ENCODE measurements at places on chromosomes 6 and 20.

DNA sequence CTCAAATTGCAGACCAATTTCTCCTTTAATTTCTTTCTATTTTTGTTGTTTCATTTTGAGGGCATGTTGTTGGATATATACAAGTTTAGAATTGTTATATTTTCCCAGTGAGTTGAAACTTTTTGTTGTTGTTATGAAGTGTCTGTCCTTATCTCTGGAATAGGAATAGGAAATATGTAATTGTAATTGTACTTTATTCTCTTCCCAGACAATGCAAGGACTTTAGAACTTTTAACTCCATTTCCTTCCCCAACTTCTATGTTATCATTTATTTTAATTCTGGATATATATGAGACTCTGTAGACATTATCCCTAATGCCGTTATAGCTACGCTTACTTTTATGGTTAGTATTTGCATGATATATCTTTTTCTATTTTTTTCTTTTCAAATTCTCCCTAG lies 12.4 kb downstream of the SERPINB1 start:
- no peak for DNase-seq

DNA sequence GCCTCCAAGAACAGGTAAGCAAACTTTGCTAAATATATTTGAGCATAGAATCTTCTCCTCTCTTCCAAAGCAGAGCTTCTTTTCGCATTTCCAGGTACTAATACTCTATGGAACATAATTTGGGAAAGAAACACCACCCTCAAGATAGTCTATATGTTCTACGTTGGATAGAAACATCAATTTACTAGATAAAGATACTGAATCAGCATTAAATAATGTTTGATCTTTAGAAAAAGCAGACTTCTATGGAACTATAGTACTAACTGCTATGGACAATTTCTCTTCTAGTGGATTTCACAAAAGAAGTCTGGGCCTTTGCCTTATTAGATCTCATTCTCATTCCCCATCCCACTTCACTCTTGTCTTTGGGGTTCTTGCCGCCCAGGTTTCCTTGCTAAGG lies 103.0 kb downstream of the CDK19 start:
- no peak for DNase-seq

DNA sequence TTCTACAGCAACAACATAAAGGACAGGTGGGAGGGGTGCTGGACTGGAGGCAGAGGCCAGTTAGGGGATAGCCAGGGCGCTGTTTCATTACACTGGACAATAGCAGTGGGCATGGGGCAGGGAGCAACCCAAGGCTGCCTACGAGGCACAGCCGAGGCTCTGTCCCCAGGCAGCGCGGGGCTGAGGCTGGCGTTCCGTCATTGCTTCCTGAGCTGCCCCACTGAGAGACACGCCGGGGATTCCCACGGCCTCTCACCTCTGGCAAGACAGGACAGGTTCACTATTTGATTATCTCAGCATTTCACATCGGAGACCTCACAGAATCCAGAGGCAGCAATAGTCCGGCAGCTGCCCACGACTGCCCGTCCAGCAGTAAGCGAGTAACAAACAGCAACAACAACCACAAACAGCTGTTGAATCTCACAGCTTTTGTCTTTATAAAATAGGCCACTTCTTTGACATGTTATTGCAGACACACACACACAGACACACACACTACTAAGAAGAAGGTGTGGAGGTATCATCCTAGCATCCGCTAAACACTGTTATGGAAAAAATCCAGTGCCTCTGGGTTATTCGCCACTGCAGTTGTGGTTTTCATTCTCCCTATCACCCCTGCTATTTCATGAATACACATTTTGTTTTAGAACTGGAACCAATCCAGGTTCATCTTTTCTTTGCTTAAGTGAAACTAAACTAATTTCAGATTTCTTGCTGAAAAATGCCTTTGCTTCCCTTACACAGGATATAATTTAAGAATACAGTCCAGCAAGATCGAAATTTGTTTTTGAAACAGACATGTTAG lies 19.5 kb downstream of the KIF25 start:
- DNase-seq, result no peak

GRCh38 chr6:139181236-139181635 lies 46.4 kb downstream of the HECA start:
- DNase-seq, result no peak

DNA sequence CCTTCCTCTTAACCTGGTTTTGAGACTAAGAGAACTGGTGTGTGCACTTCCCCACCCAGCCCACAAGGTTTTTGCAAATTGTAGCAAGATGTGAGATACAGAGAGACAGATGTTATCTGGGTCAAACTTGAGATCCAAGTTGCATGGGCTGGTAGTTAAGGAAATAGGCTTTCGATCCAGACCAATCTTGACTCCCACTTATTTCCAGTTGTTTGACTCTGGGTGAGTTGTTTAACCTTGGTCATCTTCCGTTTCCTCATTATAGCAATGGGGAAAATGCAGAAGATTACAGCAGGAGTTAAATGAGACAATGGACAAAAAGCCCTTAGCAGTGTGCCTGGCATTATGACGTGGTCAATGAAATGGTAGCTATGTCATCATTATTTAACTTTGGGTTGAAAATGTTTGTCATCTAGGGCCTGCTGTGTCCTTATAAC lies 1.7 kb downstream of the SNX21 start:
- no peak for DNase-seq

DNA sequence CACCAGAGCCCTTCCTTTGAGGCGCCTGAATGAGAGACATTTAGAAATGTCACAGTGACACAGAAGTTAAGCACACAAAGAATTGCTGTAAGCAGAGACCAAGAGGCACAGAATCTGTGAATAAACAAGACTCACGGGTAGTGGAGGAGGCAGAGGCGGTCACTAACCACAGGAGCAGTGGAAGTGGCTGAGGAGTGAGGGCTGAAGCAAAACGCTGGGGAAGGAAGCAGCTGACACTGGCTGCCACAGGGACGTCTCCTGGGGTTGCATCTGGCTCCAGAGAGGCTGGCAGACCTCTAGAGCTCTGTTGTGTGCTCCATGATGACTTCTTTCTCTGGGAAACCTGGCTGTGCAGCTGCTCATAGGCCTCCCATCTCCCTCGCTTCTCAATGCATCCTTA lies 65.0 kb upstream of the SLC2A12 start:
- DNase-seq, result no peak

DNA sequence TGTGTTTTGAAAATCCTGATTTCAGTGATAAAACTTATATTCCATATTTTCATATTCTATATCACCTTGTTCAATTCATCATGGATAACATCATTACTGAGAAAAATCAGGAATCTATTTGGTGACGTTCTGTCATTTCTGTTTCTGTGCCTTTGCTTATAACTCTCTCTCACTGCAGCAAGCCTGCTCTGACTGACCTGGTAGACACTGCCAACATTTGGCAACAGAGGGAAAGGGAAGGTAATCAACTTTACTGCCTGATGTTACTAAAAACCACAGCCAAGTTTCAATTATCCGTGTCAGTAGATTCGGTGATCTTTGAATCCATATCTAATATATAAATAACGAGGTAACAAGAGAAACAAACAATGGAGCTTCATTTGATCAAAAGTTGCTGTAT lies 501.9 kb downstream of the LMBRD1 start:
- DNase-seq, result no peak

GRCh38 chr6:111564482-111564945 lies 41.2 kb downstream of the TRAF3IP2 start:
- no peak for DNase-seq

DNA sequence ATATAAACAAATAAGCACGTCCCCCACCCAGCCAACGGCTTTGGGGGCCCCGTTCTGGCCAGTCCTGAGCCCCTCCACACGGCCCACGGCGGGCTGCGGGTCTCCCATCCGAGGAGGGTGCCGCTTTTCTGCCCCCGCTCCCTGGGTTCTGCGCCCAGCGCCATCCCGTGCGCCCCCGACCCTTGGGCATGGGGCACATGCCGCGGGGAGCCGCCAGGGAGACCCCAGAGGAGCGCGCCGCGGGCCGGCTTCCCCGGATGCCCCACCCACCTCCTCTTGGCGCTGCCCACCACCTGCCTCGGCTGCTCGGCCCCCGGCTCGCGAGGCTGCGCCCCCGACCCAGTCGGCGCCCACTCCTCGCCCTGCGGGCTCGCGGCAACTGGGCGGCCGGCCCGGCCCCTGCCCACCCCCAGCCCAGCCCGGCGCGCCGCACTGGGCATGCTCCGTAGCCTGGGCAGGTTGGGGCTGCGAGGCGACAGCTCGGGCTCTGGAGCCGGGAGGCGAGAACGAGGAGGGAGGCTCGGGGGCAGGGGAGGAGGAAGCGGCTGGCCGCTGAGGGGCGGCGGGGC lies 570 bp upstream of the PLCB4 start:
- no peak for DNase-seq

GRCh38 chr6:54574671-54575070 lies 266.4 kb downstream of the TINAG start:
- DNase-seq, result no peak

GRCh38 chr6:75306064-75306463 lies 21.5 kb upstream of the TMEM30A start:
- DNase-seq, result no peak

- no peak for DNase-seq
These were observed 482.9 kb upstream of the EYS start for GRCh38 chr6:66189915-66190314.

- DNase-seq, result no peak
These were observed 89.0 kb downstream of the ZFP64 start for GRCh38 chr20:52102559-52102958.

GRCh38 chr20:22684072-22684762 lies 99.8 kb upstream of the FOXA2 start:
- peak; percentile 28 for DNase-seq

GRCh38 chr6:132892929-132893771 lies 78.8 kb downstream of the RPS12 start:
- DNase-seq, result no peak

- no peak for DNase-seq
These were observed 171.1 kb downstream of the ARID1B start for GRCh38 chr6:156948277-156948676.

DNA sequence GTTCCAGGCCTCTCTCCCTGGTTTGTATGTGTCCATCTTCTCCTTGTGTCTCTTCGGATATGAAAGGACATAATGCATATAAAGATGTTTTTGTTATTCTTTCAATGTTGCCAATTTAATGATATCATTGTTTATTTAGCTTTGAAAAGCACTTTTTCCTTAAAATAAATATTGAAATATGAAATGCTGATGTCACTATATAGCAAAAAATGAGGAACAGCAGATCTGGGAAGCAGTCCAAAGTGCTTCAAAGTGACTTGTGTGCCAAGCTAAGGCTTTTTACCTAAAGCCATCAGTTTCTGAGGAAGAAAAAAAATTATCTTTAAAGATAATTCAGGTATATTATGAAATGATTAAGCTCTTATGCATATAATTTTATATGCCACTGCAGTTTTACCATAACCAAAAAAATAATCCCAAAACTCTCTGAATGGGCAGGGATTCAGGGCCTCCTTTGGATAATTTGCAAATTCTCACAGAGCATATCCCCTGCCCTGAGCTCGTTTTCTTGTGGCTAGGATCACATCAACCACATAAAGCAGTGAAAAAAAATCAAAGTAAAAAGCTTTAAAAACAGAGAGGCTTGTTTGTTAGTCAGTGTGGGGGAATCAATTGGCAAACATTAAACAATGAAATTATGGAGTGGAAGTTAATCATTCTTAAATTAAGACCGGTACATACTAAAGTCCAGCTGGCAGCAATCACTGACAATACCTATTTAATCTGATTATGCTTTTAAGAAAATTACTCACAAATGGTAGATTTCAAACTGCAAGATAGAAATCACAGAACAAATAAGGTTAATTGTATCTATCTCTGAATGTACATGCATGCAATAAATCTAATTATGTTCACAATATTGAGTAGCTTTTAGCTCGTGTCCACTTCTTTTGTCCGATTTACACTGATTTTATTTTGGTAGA lies 1027.9 kb upstream of the ADGRB3 start:
- no peak for DNase-seq

DNA sequence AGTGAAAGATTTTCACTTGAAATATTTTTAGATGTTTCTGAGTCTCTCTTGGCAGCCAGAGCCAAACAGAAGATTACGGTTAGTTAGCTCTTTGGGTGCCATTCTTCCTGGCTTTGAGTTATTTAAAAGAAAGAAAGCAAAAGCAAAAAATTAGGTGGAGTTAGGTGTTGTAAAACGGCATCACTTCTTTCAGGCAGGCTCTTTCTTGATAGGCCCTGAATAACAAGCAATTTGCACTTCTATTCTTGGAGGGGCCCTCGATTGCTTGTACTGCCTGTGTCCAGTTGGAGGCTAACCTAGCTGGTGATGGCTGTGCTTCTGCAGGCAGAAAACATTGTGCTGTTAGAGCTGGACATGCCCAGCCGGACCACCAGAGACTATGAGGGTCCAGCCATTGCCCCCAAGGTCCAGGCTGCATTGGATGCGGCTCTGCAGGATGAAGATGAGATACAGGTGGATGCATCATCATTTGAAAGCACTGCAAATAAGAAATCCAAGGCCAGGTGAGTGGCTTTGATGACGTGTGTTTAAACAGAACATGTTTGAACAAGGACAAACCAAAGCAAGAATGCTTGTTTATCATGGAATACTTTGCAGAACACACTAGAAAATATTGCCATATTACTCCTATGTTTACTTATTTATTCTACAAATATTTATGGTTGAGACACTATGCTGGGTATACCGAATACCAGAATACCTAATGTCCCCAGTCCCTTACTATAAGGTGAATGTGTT lies 28.1 kb upstream of the ASXL1 start:
- no peak for DNase-seq

- DNase-seq, result no peak
These were observed 197.3 kb upstream of the PROKR2 start for GRCh38 chr20:5513975-5514516.

GRCh38 chr6:147578159-147578558 lies 69.7 kb downstream of the SAMD5 start:
- no peak for DNase-seq

- no peak for DNase-seq
These were observed 207.3 kb downstream of the COL19A1 start for GRCh38 chr6:70073637-70074036.

- no peak for DNase-seq
These were observed 23.8 kb downstream of the TMEM14B start for GRCh38 chr6:10771371-10771894.

DNA sequence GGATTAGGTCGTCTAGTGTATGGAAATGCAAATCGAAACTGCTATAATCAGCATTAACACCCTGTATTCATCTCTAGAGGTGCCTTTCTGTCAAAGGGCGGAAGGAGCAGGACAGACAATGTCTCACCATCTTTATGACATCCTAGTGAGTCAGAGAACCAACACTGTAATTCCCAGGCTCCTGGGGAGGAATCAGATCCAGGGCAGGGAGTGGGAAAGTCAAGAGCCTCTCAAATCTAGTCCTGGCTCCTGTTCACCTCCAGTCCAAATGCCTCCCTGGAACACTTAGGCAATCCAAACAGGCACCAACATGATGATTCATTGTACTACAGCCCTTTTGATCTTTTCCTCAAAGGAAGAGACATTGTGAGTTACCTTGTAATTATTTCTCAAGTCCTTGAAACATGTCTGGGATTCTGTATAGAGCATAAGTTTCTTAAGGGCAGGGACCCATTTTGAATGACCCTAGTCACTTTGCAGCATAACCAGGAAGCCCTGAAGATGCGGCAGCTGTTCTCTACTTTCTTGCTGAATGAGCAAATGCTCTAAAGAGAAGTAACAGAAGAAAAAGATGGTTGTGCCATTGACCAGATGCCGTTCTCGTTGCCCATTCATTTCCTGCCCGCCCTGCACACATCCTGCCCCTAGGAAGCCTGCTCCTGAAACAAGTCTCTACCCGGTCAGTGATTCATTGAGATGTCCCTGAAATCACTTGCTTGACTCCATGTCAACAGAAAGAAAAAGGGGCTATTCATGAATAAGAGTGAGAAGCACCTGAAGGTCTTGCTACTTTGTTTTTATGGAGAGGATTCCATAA lies 112.8 kb upstream of the JARID2 start:
- DNase-seq, result no peak
